Right ventricle myocardium superior (tissue), 1 donor: ENCODE measurements at places on chromosomes 1 and 21. TPM values are rescaled to one million over a fixed set of nuclear protein-coding genes. Genes with fewer than 3 reads are reported as not detected.

Gene TTC22
- total RNA-seq, result not detected

- no peak for DNase-seq
Observed at GRCh38 chr1:243723458-243724043, 126.5 kb downstream of the AKT3 start.

- DNase-seq, result no peak
Observed at GRCh38 chr1:245937316-245938045, 569.6 kb downstream of the SMYD3 start.

DNA sequence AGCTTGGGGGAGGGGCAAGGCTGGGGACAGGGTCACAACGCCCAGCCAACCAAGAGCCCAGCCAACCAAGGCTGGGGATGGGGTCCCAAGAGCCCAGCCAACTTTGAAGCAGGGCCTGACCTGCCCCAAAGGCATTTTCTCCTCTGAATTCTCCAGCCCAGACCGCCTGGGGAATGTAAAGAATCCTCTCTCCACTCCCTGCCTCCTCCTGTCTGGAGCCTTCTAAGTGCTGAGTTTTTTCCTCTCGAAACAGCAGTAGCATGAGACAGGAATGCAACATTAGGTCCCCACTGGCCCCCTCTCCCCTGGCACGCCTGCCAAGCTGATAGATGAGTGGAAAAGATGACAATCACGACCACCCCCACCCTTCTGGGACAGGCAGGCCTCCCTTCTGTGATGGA is 17.0 kb downstream of the C1orf198 start:
- no peak for DNase-seq

DNA sequence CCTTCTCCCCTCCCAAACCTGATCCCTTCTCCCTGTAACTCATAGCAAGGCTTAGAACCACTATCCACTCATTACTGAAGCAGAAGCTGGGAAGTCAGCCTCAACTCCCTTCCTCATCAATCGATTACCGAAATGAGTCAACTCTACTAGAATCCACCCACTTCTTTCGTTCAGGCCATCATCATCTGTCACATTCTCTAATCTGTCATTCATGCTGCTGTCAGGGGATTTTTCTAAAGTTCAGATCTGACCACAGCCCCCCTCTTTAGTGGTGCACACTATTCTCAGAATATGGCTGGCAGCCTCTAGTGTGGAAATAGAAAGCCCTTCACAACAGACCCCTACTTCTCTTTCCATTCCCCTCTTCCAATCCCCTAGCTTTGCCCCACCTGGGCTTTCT is 5.1 kb downstream of the NT5C1A start:
- no peak for DNase-seq

GRCh38 chr1:221809091-221810029 is 67.5 kb upstream of the DUSP10 start:
- DNase-seq, result no peak

- DNase-seq, result no peak
Observed at GRCh38 chr1:198919667-198920398, 281.0 kb downstream of the PTPRC start.

DNA sequence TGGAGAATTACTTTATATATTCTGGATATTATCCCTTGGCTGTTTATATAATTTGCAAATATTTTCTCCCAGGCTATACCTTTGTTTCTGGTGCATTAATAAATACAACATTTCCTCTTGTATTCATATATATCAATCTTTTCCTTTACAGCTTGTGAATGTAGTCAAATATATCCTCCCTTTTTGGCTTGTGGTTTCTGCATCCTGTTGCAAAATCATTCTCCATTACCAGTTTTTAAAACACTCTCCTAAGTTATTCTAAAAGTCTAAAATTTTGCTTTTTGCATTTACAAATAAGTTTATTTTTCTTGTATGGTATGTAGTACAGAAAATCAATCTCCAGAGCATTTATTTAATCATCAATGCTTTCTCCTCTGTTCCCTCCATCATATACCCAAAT is 909.4 kb downstream of the ADGRL2 start:
- no peak for DNase-seq

DNA sequence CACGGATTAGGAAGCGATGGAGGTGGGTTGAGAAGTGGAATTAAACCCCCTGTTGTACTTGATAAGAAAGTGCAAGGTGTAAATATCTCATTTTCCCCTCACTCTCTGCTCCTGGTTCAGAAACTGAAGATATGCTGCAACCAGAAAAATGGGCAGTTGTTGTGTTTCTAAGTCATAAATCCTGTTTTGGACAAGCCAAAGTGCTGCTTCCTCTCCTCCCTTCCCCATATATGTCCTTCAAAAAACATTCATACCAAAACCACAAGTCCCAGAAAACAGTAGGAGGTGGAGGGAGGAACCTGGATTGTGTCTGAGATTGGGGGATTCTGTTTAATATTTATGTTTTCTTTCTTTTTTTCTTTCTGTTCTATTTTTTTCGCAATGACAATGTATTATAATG is 13.6 kb upstream of the ZNF362 start:
- DNase-seq, result no peak
